ENCODE measurements at places on chromosomes 4 and X.

GRCh38 chrX:17192106-17192505 is 182.9 kb upstream of the NHS start:
- no peak for DNase-seq

DNA sequence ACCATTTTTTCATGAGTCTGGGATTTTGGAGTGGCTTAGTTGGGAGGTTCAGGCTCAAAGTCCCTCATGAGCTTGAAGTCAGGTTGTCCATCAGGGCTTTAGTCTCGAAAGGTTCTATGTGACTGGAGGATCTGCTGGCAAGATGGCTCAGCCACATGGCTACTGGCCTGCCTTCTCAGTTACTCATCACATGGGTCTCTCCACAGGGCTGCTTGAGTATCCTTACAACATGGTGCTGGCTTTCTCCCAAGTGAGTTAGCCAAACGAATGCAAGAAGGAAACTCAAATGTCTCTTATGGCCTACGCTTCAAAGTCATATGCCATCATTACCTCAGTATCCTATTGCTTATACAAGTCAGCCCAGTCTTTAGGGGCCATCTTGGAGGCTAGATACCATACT is 106.3 kb upstream of the VCX3B start:
- no peak for DNase-seq

DNA sequence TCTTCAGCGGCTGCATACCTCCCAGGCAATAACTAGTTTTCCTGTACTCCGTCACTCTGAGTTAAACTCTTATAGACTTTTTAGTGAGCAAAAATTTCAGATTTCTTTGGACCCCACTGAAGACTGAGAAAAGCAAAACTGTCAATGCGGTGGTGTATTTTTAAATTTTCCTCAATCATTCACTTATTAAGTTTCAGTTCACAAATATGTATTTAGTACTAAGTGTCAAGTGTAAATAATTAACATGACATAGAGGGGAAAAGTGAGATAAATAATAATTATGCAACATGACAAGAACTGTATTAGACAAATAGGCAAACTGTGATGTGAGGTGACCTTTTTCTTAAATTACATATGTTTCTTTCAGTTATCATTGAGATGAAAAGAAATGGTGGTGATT is 124.4 kb downstream of the NAF1 start:
- DNase-seq = no peak

- DNase-seq = no peak
Observed at GRCh38 chrX:140177821-140178220, 212.5 kb upstream of the CXorf66 start.

DNA sequence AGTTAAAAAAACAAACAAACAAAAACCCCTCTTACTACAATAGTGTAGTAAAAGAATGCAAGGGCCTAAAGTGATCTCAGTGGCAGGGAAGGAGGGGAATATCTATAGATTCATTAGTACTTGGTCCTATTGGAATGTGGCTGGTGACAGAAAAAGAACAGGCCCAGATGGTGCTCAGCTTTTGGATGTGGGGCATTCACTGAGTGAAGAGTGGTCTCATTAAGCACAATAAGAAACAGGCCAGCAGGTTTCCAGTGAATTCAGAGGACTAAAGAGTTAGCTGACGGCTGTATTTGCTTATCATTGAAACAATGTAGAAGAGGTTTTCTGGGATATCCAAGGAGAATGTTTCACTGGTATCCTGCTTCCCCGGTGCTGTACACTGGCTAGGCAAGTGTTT is 243.8 kb upstream of the HHIP start:
- DNase-seq = no peak

DNA sequence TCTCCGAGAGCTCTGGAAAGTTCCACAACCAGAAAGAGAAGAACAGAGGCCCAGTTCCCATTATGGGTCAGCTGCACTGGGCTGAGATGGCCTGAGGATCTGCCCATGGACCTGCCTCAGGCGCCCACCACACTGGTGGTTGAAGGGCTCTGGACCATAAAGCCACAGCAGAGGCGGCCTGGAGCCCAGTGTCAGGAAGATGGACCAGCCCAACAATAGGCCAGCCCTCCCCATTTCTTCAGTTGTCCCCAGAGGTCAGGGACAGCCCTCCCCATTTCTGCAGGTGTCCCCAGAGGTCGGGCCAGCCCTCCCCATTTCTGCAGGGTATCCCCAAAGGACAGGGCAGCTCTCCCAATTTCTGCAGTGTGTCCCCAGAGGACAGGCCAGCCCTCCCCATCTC is 37.2 kb upstream of the C4orf50 start:
- DNase-seq = no peak

GRCh38 chr4:156976147-156976546 is 4.5 kb upstream of the PDGFC start:
- no peak for DNase-seq

GRCh38 chrX:14915596-14915995 is 42.4 kb downstream of the MOSPD2 start:
- no peak for DNase-seq

DNA sequence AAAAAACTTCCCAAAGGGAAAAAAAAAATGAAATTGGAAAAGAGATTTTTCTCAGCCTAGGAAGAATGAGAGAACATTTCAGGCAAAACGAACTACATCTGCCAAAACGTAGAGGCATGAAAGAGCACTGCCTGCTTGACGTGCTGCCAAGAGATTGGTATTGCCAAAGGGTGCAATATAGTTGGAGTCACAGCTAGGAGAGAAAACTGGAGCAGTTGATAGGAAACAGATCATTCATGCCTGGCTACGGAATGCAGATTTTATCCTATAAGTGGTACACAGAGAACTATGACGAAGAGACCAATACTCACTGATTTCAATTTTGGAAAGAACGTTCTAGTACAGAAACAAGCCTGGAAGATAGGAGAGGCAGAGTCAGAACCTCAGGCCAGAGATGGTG is 68.4 kb upstream of the IQCM start:
- no peak for DNase-seq

DNA sequence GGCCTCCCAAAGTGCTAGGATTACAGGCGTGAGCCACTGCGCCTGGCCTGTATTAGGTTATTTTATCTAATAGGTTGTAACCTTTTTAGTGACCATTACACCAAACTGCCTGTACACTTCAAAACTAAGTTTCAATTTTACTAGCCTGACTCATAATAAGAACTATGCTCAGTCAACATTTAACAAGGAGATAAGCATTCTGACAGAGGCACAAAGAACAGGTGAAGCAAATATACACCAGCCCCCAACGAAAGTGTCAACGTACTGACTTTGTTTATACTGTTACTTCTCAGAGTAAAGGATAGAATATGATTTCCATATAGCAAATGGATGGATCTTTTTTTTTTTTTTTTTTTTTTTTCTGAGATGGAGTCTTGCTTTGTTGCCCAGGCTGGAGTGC is 62.8 kb downstream of the SHISA3 start:
- no peak for DNase-seq

DNA sequence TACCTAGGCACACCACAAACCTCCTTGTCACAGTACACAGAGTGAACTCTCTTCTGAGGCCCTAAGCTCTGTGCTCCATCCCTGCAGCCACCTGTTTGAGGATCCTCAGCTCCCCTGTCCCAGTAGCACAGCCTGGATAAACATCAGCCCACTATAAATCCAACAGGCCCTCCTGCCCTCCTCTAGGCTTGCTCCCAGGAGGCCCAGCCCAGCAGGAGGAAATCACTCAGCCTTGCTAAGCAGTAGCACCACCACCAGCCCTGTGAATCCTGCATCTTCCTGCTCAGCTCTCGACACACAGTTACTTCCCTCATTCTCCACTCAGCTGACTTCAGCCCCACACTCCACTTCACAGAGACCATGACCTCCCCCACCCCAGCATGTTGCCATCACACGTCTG is 273.9 kb downstream of the BCOR start:
- DNase-seq = no peak

DNA sequence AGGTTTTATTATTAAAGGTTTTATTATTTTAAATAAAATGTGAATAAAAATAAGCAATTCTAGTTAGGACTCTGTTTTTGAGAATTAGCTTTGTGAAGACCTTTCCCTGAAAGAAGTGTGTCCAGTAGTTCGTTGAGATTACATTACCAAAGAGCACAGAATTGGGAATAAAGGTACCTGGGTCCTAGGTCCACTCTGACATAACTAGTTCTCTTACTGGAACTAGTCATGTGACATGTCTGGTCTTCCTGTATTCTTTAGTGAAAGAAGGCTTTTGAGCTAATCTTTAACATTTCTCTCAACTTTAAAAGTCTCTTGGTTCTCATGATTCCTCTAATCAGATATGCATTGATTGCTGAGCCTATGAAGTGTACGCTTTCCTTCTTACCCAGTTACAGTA is 292.0 kb upstream of the SMIM31 start:
- DNase-seq = no peak

DNA sequence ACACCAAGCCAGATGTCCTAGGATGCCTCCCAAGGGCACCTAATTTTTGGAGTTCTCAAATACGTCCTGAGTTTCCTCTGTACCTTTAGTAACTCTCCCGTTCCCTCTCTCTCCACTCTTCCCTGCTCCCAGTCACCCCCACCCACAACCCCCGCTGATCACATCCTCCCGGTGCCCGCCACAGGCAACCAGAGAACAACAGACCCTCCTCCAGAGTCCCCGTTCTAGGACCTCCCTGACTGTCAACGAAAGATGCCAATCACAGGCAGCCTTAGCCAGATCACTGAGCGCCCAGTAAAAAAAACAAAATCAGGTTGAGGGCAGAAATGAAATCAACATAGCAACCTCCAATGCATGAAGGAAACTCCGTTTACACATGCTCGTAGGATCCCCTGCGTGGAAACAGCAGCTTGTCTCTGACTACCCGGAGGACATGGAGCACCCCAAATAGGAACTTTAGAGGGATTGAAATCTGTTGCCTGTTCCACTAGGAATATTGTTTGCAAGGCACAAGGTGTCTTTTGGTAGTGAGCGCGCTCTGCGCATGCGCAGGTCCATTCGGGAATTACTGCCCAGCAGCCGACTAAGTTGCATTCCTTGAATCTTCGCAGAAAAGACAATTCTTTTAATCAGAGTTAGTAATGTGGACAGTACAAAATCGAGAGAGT is at the start of gene GABRB1:
Gene GABRB1 (plus strand): TSS at position 557 of the 668 bp plus-strand sequence.
- no peak for DNase-seq
